ENCODE measurements at places on chromosomes 12 and 14.

DNA sequence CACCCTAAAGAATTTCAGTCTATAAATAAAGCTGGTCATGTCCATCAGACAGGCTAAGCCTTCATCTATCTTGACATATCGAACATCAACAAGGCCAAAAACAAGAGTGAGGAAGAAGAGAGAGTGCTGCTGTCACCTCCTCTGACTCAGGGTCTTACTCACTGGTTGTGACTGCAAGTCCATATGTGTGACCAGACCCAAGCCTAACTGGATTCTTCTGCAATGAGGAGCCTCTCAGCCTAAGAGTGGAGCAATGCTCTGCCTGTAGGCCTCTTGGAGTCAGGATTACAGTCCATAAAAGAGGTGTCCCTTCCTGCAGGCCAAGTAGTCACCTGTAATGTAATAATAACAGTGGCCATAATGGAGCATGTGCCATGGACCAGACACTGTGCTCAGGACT is 121.2 kb upstream of the SLC35F4 start:
- no peak for DNase-seq

GRCh38 chr12:31591380-31591901 is 505 bp upstream of the DENND5B start:
- no peak for DNase-seq

- DNase-seq = no peak
Observed at GRCh38 chr14:96304956-96305355, 48.9 kb downstream of the BDKRB1 start.

- no peak for DNase-seq
Observed at GRCh38 chr12:113057565-113058485, 1.3 kb downstream of the DTX1 start.

DNA sequence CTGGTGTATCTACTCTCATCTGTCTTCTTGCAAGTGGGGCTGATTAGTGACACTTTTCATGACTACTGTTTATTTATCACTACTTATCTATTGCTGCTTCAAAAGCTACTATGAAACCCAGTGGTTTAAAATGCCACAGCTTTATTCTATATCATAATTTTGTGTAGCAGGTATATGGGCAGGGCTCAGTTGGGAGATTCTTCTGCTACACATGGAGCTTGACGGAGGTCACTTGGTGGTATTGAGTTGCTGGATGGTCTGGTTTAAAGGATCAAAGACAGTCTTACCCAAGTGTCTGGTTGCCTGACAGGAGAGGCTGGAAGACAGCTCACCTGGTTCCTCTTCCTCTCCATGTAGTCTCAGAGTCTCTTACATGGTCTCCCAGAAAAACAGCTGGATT is 222.7 kb downstream of the TMEM132D start:
- DNase-seq = no peak

GRCh38 chr14:57687416-57687815 is 178.5 kb downstream of the SLC35F4 start:
- DNase-seq = no peak

DNA sequence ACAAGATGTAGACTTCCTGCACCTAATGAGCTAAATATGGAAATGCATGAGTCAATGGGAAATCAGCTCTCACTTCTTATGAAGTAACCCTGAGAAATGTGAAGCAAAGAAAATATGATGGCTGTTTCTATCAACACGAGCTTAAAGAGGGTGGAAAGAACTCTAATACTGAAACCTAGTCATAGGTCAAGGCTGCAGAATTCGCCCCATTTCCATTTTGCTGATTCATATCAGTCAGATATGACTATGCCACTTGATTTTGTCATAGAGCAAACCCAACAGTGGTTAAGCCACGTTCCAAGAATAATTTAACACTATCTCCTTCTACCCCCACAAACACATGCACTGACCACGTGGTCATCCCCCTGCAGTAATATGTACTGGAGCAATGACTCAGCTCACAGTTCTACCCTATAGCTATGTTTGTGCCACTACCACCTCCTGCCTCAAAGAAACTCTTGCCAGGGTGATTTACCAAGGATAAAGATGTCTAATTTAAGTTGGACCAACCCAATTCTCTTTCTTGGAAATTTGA is 157.5 kb downstream of the TMTC3 start:
- no peak for DNase-seq

DNA sequence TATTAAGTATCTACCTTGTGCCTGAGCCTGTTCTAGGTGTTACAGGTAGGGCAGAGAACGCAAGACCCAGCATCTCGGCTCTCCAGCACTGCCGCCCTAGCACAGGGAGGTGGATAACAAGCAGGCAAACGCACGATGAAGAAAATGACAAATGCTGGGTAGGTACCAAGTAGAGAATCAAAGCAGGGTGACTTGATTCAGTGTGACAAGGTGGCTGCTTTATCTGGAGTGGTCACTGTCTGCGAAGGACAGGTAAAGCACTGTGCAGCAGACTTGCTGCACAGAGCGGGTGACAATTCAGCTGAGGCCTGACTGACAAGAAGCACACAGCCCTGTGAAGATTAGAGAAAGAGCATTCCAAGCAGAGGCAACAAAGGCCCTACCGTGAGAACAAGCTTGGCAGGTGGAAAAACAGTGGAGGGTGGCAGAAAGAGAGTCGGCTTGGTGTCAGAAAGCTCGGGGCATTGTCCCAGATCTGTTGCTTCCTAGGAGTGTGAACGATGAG is 12.9 kb downstream of the PRKCH start:
- no peak for DNase-seq

GRCh38 chr12:107684990-107685359 is 624 bp upstream of the PWP1 start:
- no peak for DNase-seq

- no peak for DNase-seq
Observed at GRCh38 chr12:1846421-1847405, 26.3 kb downstream of the LRTM2 start.

DNA sequence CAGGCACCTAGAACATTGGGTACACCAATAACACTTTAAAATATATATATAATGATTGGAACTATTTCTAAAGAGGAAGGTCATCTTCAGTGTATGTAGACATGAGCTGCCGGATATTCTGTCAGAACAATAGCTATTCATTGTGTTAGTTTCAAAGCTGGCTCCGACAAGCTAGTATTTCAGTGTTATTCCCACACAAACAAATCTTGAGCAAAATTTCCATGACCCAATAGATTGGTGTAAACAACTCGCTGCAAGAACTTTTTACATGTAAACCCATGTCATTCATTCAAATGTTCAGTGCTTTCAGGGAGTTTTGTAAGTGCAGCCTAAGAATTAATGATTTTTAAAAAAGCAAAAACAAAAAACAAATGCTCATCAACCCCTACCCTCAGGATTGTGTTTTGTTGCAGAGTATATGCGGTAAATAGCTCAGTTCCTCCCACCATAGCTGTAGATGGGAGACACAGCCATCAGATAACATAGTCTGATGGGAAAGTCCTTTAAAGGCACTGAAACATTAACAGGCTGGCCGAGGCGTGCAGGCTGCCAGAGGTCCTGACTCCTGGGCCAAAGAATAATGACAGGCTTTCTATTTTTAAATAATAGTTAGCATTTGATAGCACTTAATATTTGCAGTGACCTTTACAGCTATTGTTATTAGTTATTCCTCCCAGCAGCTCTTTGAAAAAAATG is 150.3 kb upstream of the ARHGAP5 start:
- no peak for DNase-seq

- no peak for DNase-seq
Observed at GRCh38 chr12:132140918-132141841, 2.9 kb downstream of the DDX51 start.

- no peak for DNase-seq
Observed at GRCh38 chr12:28925719-28926376, 223.2 kb upstream of the FAR2 start.

GRCh38 chr14:94042433-94043091 is 16.4 kb downstream of the OTUB2 start:
- no peak for DNase-seq

DNA sequence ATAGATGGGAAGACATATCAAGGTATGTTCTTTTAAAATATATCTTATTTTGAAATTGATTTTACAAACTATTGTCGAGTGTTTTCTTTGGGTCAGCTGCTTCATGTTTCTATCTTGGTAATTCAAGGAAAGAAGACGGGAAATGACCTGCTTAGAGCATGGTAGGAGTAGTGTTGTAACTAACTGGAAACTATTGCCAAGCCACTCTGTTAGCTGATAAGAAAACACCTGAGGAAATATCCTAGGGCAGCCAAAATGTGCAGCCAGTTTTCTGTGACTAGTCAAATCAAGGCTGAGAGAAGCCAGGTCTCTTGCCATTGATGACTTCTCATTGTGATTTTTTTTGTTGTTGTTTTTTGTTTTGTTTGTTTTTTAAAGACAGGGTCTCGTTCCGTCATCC is 30.2 kb downstream of the METAP2 start:
- no peak for DNase-seq

DNA sequence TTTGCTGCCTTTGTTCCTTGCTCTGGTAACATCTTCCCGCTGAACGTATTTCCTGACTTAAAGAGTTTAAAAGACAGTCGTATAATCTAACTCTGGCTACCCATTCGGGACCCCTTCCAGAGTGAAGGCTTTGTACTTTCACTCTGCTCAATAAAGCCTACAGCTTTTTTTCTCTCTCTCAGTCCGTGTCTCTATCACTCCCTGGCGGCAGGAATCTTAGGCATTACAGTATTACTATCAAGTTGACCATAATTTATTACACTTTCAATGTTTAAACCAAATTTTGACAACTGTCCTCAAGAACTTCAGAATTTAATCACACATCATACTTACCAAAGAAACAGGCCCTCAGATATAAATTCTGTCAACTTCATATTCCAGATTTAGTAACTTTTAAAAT is 967.9 kb downstream of the FSCB start:
- DNase-seq = no peak

DNA sequence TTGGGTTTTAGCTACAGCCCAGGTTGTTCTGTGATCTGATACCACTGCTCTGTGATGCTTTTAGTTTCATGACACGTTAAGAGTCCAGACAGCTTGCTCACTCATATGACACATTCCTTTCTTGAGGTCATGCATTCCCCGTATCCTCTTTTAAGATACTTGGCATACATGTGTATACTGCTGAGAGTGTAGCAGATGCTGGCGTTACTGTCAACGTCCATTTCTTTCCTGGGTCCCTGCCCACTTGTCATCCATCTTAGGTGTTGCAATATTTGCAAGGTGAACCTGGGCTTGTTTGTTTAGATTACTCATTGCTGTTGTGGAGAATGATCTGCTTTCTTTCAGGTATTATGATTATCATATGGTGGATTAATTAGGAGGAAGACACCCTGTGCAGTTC is 9.1 kb upstream of the EMP1 start:
- no peak for DNase-seq

- no peak for DNase-seq
Observed at GRCh38 chr14:34843011-34843554, 32.1 kb downstream of the BAZ1A start.

- no peak for DNase-seq
Observed at GRCh38 chr14:32449648-32450047, 120.5 kb downstream of the AKAP6 start.

DNA sequence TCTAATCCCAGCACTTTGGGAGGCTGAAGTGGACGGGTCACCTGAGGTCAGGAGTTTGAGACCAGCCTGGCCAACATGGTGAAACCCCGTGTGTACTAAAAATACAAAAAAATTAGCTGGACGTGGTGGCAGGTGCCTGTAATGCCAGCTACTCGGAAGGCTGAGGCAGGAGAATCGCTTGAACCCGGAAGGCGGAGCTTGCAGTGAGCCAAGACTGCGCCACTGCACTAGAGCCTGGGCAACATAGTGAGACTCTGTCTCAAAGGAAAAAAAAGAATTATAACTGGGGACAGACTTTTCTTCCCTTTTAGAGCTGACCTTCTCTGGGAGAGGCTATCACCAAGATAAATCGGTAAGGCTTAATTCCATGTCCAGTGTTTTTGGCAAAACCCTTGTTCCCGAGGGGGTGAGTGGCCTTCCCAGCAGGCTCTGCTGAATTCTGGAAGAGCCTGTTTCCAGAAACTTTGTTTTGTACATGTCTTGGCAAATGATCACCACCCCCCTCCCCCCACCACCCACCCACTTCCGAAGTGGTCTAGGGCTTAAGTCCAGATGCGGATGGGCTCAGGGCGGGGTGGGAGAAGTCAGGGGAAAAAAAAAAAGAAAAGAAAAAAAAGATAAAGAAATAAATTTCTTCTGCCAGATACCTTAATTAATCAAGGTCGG is 32.3 kb upstream of the DEGS2 start:
- no peak for DNase-seq

DNA sequence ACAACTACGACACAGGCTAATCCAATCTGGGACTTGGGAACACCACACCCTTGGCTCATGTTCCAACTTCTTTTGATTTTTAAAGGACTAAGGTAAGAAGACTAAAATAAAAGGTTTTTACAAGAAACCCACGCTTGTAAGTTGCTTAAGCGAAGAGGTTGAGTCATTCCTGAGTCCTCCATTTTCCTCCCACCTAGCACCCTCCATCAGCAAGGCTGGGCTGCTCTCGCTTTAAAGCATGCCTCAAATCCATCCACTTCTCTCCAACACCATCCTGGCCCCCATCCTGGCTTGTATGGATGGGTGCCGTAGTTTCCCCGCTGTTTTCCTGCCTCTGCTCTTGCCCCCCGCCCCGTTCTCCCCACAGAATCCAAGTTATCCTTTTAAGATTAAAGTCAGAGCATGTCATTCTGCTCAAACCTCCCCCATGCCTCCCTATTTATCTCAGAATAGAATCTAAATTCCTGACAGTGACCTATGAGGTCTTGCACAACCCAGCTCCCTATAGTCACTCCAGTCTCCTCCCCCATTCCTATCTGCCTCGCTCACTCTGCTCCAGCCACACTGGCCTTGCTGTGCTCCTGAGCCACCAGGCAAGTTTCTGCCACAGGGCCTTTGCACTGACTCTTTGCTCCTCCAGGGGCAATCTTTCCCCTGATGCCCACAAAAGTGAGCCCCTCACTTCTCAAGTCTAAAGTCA is 34.5 kb downstream of the SCARB1 start:
- no peak for DNase-seq

- DNase-seq = no peak
Observed at GRCh38 chr12:131333621-131334440, 377.1 kb upstream of the SFSWAP start.

DNA sequence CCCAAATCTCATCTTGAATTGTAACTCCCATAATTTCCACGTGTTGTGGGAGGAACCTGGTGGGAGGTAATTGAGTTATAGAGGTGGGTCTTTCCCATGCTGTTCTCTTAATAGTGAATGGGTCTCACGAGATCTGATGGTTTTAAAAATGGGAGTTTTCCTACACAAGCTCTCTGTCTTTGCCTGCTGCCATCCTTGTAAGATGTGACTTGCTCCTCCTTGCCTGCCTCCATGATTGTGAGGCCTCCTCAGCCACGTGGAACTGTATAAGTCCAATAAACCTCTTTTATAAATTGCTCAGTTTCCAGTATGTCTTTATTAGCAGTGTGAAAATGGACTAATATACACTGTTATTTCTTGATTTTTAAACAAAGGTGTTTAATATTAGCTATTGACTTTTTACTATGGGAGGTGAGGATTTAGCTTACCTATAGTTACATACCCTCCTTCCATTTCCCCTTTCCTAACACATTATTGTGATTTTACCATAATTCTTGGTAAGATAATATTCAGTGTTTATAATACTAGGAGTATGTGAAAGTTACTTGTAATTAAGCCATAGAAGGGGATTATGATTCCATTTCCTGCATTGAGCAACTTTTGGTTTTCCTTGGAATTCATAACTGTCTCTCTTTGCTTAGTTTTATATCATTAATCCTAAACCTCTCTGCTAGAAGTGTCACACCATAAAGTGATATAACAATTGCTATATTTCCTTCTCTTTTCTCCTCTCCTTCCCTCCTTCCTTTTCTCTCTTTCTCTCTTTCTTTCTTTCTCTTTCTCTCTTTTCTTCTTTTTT is 151.0 kb upstream of the KRAS start:
- no peak for DNase-seq

- no peak for DNase-seq
Observed at GRCh38 chr14:65604936-65605335, 192.4 kb downstream of the FUT8 start.
